ENCODE measurements at places on chromosomes 2 and 18.
A peak's percentile ranks its signal among the peaks of the same experiment; 100 is the strongest.

GRCh38 chr2:225494100-225494459 is 94.6 kb downstream of the NYAP2 start:
- no peak for ATAC-seq

GRCh38 chr2:200301953-200302858 is 4.3 kb upstream of the SPATS2L start:
- no peak for ATAC-seq

- ATAC-seq, result peak; percentile 87
Measured at GRCh38 chr2:44130441-44130840, 38.2 kb upstream of the PPM1B start.

GRCh38 chr18:67402543-67402942 is 114.0 kb downstream of the DSEL start:
- ATAC-seq, result peak; percentile 71

DNA sequence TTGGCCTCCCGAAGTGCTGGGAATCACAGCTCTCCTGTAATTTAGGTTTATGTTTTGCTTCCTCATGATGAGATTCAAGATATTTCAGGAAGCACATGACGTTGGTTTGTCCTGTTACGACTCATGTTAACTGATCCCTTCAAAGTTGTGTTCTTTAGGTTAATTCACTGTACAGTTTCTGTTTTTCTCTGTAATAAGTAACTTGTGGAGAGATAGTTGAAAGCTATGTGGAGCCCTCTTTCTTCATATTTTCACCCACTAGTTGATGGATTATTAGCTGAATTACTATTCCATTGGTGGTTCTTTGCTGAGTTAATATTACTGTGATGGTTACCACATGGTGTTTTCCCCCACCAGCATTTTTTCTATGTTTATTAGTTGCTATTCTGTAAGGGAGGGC is 18.3 kb upstream of the CHCHD5 start:
- no peak for ATAC-seq

- peak; percentile 25 for ATAC-seq
Measured at GRCh38 chr18:73880387-73880786, 267.2 kb downstream of the FBXO15 start.

- ATAC-seq, result no peak
Measured at GRCh38 chr2:58313926-58314325, 72.8 kb upstream of the FANCL start.

DNA sequence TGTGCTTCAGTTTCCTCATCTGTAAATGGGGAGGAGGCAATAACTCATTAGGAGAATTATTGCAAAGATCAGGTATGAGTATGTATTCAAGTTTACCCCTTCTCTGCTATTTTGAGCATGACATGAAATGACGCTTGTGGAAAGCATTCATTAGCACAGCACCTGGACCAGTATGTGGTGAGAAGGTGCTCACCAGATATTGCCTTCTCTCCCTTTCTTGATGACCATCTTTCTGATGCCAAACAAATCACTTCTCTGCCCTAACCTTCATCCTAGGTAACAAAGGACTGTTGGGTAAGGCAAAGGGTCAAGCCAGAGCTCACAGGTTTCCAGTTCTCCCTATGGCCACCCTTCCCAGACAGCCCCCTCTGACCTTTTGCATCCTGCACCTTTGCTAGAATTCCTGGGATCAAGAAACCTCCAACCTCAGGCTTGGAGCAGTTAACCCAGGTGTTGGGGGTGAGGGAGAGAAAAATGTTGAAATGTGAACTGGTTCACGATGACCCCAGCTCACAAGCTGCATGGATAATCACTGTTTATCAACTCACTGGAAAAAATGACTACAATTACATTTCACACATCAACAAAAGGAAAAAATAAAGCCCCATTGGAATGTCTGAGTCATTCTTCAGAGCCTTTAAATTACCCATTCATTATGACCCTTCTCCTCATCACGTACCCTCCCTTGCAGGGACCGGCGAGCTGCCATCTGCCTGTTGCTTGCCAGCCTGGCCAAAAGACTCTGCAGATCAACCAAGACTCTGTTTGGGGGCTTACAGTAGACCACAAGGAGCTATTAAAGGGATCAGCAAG is 41.6 kb downstream of the LBH start:
- ATAC-seq, result peak; percentile 40

GRCh38 chr2:237262838-237263771 is 150.9 kb downstream of the COL6A3 start:
- no peak for ATAC-seq

- ATAC-seq, result peak; percentile 16
Measured at GRCh38 chr2:168802859-168803725, 655 bp downstream of the NOSTRIN start.

DNA sequence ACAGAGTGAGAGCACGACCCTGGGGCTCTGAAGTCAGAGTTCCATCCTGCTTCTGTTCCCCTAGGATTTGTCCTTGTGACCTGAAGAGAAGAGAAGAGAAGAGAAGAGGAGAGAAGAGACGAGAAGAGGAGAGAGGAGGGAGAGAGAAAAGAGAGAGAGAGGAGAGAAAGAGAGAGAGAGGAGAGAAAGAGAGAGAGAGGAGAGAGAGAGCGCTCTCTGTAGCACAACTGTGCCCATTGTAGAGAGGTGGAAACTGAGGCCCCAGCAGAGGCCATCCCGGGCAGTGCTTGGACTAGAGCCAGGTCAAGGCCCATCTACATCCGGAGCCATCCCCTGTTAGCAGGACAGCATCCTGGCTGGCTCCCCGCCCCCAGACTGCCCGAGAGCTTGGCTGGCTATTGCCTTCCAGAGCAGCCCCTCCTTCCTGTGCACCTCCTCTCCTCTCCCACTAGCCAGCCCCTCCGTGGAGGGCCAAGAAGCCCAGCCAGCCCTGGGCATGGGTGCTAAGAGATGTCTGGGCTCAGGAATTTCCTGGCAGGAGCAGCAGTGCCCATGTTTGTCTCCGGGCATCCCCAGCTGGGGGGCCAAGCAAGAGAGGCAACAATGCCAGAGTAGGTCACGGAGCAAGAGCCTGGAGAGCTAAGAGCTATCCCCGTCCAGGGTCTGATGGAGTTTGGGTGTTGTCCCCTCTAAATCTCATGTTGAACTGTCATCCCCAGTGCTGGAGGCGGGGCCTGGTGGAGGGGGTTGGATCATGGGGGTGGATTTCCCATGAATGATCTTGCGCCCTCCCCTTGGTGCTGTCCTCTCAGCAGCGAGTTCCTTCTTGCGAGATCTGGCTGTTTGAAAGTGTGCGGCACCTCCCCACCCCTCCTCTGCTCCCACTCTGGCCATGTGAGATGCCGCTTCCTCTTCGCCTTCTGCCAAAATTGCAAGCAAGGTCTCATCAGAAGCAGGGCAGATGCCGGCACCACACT is 18.2 kb upstream of the GPR55 start:
- ATAC-seq, result no peak

- ATAC-seq, result no peak
Measured at GRCh38 chr2:215526341-215526740, 90.5 kb upstream of the FN1 start.

DNA sequence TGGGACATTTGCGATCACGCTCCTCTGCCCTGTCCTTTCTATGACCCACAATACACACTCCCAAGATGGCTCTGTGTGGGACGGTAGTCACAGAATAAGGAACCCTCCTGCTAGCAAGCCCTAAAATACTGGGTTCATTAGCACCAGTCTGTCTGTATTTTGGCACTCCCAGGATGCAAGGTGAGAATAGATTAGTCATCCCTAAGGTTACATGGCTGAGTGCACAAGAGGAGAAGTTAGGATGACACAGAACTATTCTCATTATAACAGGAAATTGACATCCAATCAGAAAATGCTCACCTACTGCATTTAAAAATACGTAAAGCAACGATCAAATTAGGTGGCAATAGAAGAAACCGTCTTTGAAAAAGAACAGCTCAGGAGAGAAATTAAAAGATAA is 590.2 kb downstream of the EPHA4 start:
- no peak for ATAC-seq

DNA sequence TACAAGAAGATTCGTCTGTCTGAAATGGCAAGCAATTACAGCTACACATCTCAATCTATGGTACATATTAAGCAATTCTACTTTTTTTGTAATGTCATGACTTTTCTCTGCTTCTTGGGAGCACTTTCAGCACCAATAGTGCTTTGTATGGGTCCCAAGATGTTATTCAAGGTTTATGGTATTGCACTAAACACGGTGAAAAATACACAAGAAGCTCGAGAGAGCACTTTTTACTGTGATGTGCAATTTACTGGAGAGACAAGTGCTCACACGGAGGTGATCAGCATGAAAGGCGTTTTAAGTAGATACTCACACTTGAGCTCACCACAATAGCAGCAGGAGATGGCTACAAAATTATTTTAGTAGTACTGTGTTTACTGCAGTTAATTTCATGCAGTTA is 783.6 kb downstream of the CBLN2 start:
- ATAC-seq, result no peak

DNA sequence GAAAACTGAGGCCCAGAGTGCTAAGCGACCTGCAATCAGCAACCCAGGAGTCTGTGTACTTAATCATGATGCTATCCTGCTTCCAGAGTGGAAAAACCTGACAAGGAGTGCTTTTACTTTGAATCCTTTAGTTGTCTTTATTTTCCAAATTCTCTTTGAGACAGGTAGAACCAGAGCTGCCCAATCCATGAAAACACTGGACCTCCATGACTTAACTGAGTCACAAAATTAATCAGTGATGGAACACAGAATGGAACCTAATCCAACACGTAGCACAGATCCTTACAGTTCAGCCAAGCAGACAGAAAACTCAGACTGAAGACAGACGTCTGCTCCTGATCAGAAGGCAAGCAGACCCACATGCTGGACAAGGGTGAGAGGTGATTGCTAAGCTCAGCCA is 175.6 kb downstream of the BCL11A start:
- ATAC-seq, result no peak

- ATAC-seq, result no peak
Measured at GRCh38 chr18:80119111-80119510, 10.0 kb downstream of the ADNP2 start.

GRCh38 chr18:75010278-75010677 is 198.7 kb downstream of the PTGR3 start:
- no peak for ATAC-seq
